ENCODE measurements at places on chromosomes 16 and 17.

GRCh38 chr17:79412886-79413390 is 197.9 kb downstream of the RBFOX3 start:
- no peak for DNase-seq

GRCh38 chr17:68096111-68096510 is 60.6 kb downstream of the KPNA2 start:
- no peak for DNase-seq

DNA sequence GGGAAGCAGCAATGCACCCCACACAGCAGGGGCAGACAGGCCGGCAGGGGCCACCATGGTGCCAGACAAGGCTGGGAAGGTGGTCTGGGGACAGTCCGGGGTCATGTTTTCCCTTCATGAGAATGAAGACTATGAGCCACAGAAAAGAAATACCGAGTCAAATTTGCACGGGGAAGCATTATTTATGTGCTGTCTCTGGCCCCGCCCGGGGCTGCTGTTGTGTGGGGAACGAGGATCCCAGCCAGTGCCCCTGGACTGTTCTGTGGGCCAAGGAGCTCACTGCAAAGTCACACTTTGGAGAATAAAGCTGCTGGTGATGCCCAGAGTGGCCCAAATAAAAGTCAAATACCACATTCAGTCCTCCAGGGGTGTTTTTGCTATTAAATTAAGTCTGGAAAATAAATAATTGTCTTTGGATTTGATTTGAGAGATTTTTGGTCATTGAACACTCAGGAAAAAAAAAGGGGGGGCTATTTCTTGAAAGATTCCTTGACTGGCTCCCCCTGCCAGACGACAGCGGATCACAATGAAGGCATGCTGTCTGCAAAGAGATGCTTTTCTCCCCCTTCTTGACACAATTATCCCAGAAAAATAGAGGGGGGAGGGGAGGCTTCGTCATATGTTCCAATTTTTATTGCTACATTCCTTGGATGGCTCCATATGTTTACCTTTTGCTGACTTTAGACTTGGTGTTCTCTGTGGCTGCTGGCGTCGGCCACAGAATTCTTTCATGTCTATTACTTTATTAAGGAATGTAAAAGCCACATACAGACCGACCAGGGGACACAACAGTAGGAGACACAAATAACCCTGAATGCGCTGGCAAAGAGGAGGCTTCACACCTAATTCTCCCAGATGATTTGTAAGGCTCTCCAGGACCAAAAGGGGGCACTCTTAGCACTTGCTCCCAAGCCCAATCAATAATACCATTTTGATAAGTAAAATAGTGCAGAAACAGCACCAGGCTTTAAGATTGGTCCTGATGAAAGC is 27.1 kb upstream of the ANKFN1 start:
- no peak for DNase-seq

DNA sequence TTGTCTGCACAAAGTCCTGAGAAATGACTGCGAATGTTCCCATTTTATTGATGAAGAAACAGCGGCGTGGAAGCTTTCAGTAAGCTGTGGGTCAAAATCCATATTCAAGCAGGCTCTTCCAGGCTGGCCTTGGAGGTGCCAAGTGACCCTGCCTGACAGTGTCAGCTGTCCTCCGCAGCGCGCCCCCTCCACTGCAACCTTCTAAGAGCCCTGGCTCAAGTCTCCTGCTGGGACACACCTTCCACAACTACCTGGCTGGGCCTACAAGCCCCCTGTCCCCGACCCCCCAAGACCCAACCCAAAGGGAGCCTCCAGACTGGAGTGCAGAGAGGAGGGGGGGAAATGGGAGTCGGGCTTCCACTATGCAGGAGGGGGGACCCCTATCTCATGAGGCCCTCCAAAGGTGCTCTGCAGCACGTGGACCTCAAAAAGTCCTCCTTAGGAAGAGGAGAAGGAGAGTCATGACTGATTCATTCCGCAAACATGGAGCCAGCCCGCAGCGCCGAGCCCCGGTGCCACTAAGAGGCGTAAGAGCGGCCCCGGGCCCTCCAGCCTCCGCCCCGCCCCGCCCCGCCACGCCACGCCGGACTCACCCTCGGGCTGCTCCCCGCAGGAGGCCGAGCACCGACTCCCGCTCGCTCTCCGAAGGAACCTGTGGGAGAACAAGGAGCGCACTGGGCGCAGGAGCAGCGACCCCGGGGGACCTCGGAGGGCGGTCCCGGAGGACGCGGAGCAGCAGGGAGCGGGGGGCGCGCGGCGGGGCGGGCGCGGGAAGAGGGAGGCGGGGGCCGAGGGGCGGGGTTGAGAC is 574 bp downstream of the MPP3 start:
- no peak for DNase-seq

DNA sequence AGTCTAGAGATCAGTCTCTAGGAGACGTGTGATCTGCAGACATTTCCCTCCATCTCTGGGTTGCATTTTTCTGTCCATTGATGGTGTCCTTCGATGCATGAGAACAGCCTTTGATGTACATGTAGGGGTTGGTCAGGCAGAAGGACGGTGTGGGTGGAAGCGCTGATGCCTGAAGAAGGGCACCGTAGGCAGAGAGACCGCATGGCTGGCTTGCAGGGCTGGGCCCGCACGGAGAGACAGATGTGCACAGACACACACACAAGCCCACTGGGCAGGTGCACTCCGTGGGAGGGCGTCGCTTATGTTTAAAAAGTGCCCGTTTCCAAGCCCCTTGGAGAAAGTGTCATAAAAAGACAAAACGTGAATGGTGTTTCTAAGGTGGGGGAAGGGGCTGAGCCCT is 15.7 kb upstream of the WFIKKN1 start:
- DNase-seq: no peak

DNA sequence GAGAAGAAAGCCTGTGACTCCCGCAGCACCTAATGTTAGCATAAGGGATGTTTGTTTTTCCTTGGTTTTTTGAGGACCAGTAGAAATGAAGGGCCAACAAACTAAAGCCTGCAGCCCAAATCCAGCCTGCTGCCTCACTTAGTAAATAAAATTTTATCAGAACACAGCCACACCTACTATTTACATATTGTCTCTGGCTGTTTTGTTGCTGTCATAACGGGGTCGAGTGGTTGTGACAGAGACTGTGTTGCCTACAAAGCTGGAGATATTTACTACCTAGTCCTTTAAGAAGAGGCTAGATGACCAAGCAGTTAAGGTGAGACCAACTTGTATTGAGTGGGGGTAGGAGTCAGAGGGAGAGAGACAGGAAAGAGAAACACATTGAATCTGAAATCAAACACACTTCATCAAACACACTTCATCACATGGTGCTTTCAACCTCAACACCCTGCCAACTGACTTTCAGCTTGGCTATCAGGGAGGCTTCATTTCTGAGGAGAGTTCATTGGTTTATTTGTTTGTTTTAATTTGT is 546.3 kb upstream of the CDH11 start:
- no peak for DNase-seq

- no peak for DNase-seq
Observed at GRCh38 chr17:45997624-45998023, 1.4 kb upstream of the STH start.

DNA sequence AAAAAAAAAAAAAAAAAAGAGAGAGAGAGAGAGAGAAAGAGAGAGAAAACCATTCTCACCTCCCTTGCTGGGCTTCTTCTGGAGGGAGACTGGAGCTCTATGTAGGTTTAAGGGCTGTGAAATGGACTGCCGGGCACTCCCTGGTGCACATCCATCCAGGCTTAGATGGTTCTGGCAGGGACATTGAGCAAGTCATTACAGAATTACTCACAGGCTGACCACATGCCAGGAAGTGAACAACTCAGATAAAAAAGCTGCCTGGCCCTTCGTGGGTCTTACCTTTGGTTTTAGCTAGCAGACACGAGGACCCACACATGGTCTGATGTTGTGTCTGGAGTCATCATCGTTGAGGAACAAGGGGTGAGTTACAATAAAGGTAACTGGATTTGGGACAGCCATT is 847.4 kb upstream of the EEF2KMT start:
- no peak for DNase-seq

GRCh38 chr17:28046034-28046825 is 3.8 kb downstream of the NLK start:
- no peak for DNase-seq

GRCh38 chr16:2371421-2371820 is 30.9 kb upstream of the ABCA3 start:
- no peak for DNase-seq

GRCh38 chr16:999677-1000076 is 18.1 kb downstream of the SOX8 start:
- no peak for DNase-seq

DNA sequence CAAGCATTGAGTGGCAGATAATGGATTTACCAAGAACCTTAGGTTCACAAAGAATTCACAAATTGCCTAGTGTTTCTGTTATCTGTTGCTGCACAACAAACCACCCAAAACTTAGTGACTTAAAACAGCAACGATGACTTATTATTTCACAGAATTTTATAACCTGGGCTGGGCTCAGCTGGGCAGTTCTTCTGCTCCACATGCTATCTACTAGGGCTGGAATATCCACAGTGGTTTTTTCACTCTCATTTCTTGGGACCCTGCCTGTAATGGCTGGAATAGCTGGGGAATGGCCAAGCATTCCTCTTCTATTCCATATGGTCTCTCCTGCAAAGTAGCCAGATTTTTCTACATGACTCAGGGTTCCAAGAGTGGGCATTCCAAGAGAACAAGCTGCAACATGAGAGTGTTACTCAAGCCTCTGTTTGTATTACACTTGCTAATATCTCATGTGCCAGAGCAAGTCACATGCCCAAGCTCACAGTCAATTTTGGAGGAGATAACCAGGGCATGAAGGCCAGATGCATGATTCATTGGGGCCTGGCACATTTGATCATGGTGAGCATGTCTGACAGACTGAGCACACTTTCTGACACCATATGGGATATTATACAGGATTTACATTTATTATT is 4.9 kb upstream of the PSMD7 start:
- DNase-seq: no peak

DNA sequence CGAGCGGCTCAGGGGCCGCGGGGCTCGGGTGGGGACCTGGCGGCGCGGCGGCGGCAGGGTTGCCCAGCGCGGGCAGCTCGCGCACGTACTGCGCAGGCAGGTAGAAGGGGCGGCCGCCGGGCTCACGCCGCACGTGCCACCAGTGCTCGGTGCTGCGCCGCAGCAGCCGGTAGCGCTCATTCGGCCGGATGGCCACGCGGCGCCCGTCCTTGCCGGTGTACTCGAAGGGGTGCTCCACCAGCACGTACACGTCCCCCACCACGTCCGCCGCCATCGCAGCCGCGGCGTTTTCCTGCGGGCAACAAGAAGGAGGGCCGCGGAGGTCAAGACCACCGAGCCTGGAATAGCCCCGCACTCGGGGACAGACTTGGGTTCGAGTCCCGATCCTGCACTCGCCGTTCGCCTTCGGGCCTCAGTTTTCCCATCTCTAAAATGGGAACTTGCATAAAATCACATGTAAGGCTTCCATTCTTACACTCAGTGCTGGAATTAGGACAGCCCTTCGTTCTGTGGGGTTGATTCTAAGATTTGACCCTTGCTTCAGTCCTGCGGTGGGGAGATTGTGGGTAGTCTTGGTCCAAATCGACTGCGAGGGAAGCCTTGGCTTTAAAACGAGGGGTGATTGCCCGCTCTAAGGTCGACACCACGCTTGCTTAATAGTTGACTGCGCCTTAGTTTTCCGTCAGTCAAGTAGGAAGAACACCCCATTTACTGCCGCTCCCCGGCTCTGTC is 2.5 kb downstream of the ARHGAP27 start:
- DNase-seq: no peak

DNA sequence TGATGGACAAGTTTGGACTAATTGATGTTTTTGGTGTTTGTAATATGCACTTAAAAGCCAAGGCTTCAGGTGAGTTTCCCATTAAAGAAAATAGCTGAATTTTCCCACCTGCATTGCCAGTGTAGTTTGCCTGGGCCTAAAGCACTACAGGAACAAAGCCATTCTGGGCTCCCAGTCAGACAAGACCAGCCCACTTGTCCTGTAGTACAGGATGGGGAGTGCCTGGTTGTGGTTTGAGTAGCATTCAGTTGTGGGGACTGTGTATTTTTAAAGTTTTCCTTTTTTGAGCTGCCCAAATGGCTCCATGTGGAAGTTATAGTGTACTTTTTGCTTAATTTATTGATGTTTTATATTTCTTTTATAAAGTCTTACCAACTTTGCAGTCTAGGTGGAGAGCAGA is 91.7 kb downstream of the TANGO6 start:
- DNase-seq: no peak

- DNase-seq: no peak
Observed at GRCh38 chr17:58215685-58216084, 3.4 kb downstream of the MKS1 start.

- DNase-seq: no peak
Observed at GRCh38 chr17:72104863-72105234, 16.0 kb upstream of the SOX9 start.

DNA sequence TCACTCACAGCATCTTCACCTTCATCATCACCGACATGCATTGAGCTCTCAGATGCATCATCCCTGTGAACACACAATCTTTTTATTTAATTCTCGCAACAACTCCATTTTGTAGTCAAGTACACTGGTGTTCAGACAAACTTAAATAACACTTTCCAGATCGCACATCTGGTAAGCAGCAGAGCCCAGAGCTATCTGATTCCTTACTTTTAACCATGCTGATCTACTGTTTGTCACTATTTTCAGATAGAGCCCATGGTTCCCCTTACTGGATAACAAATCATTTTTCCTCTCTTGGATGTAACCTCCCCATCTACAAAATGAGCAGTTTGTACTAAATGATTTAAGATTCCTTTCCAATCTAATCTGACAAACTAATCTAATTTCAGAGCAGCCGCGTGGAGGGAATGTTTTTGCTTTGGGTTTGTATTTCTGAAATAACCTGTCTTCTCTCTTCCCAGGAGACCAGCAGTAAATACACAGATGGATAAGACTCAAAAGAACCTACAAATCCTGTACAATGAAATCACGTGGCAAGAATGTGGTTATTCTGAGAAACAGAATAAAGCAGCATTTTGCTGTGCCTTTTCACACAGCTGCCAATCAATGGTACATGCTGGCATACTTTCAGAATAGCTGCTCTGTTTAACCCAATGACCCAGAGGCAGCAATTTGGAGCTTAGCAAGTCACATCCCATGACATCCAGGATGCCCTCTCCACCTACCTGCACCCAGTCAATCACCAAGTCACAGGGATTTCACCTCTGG is 72.9 kb upstream of the CCL2 start:
- no peak for DNase-seq

DNA sequence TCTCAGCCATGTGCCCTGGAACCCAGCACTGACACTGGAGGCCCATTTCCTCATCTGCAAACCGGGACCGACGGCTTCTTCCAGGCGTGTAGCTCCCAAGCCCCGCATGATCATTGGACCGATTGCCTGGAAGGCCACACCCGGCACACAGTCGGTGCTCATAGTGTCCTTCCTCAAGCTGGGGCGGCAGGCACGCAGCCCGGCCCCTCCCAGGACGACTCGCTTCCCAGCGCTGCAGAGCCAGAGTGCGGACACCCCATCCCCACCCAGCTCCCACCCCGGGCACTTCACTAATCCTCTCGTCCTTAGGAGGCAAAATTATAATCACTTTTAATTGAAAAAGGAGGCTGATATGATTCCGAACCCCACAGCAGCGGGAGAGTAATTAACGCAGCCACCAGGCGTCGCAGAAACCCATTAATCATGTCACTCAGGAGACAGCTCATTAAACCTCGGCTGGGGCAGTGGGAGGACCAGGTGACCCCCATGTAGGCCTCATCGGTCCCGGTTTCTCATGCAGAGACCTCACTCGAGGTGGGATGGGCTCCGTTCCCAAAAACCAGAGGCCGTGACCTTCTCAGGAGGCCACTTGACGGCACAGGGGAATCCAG is 33.1 kb downstream of the ZNF469 start:
- DNase-seq: no peak

Data from stimulated activated CD8-positive, alpha-beta memory T cell treated with anti-CD3 and anti-CD28 coated beads, Interleukin-12 subunit alpha, Interleukin-12 subunit beta, amount 100 ng/mL, for 4 hours (primary cell).